ENCODE measurements at places on chromosomes 1 and 21.

DNA sequence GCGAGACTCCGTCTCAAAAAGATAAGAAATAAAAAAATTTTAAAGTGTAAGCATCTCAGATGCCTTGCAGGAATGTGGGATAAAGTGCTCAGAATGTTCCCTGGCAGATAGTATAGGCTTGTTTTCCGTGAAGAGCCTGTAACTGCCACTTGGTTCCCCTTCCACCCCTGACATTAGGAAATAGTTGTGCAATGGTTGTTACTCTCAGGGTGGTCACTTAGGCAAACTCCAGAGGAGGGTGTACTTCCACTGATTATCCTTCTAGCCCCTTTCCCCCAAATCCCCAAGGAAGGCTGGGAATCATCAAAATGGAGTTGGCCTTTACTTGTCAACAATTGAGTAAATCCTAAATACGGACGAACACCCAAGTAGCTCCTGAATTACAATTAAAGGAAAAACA, 10.4 kb downstream of the RPL11 start:
- DNase-seq = no peak

DNA sequence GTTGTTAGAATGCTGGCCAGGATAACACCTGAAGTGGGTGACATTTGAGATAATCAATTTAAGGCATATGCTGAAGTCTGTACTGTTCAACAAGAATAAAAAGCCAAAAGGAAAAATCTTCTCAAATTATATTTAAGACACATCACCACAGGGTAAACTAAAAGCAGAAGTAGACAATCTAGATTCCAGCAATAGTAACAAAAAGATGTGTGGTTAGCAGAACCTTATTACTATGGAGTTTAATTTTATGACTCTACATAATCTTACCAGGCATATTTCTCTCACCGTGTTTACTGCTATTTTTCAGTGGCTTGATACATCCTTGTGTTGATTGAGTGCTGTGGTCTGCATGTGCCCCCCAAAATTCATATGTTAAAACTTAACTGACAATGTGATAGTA, 300.4 kb upstream of the ZP4 start:
- no peak for DNase-seq

DNA sequence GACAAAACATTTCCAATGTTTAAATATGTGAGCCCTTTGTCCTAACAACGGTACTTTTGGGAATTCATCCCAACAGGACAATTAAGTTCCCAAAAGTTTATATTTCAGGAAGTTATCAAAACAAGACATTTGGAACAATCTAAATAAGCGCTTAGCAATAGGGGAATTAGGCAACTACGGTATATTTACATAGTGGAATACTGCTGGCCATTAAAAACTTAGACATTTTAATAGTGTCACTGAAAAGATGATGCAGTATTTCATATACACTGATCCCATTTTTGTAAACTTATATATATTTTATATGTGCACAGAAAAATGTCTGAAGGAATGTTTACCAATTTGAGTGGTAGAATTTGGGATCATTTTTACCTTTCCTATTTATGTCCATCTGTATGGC, 20.8 kb downstream of the UBR4 start:
- DNase-seq = no peak

- no peak for DNase-seq
These were observed 598.6 kb downstream of the AJAP1 start for GRCh38 chr1:5253036-5253435.

DNA sequence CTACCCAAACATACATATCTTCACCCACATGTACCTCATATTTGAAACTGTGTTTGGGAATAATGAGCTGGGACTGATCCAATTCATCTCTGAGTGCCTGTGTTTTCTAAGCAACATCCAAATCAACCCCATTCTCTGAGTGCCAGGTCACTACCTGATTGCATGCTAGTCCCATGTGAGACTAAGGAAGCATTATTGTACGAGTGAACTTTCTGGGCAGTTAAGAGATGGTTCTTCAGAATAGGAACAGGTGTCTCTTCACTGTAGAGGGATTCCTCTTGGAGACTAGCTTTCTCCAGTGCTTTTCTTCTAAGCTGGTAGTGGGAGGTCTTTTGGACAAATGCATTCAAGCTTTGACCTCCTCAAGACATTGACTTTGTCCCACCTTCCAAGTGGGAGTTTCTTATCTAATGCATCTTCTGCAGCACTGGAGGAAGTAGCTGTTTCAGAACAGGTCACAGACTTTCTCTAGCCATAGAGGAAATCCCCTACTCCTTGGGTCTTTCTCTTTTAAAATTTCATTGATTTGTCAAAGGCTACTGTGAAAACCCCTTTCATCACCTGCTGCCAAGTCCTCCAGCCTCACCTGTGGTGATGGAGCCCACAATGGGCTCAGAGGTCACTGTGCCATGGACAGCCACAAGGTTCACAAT, 172.0 kb upstream of the KIAA0040 start:
- DNase-seq = no peak

- no peak for DNase-seq
These were observed 61.9 kb downstream of the TBCE start for GRCh38 chr1:235429143-235429542.

DNA sequence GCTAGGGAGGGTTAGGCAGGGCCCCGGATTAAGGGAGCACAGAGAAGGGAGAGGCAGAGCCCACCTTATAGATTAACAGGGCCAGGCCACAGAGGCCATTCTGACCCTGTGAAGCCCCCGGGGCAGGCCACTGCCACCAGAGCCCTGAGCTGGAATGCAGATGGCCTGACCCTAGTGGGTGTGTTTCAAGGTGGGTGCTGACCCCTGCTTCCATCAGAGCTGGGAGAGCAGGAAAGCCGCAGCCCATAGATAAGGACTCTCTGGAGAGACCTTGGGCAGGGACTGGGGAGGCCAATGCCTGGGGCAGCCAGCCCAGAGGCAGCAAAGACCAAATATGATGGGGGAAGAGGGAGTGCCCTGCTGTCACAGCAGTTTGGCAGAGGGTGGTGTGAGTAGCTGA, 35.9 kb downstream of the NCMAP start:
- no peak for DNase-seq

DNA sequence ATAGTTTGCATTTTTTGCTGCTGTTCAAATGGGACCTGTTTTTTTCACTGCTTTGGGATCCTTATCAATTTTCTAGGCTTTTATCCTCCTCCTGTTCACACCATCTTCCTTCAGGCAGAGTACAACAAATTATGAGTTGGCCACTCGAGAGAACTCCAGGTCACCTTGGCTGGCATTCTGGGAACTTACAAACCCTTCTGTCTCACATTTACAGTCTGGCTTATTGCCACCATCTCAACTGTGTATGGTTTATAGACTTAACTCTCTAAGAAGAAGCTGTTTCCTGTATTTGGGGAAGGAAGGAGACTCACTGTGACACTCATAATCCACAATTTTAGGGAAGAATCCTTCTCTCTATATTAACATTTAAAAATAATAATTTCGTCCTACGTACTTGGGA, 5.4 kb upstream of the ZNF691 start:
- no peak for DNase-seq

DNA sequence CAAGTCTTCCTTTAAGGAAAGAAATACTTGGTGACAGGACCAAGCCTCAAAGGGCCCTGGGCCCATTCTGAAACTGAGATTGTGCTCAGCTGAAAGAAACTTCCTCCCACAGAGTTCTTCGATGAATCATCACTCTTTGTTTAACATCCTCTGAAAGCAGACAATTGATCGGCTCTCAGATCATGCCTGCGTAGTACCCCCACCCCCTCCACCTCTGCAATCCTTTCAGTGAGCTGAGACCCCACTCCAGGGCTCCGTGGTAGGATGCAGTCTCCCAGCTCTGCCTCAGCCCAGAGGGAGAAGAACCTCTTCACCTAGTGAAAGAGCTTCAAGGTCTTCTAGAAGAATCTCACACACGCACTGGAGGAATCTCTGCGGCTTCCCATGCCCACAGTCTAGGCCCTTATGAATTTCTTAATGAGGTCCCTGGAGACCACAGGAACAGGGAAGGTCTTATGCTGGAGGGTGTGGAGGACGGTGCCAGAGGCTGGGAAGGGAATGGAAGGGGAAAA, 104.9 kb upstream of the SOD1 start:
- DNase-seq = no peak

DNA sequence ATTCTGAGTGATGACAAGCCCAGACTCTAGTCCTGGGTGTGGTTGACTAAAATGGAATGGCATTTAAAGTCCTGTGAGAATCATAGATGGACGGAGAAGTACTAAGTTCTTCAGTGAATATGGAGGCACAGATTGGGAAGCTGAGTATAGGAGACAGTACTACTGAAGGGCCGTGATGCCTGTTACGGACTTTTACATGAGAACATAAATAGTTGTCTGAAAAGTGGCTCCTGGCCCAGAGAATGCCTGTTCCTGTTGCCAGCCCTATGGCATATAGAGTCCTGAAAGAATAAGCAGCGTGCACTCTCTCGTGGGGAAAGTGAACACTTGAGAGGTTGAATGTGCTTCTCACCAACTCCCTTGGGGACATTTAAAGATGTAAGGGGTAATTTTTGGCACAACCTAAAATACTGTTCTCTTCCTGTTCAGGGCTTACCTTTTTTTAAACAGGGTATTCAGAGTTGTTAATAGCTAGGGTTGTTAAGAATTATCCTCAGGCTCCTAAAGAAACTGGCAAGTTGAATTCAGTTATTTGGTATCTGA, 20.4 kb downstream of the CCT8 start:
- no peak for DNase-seq

DNA sequence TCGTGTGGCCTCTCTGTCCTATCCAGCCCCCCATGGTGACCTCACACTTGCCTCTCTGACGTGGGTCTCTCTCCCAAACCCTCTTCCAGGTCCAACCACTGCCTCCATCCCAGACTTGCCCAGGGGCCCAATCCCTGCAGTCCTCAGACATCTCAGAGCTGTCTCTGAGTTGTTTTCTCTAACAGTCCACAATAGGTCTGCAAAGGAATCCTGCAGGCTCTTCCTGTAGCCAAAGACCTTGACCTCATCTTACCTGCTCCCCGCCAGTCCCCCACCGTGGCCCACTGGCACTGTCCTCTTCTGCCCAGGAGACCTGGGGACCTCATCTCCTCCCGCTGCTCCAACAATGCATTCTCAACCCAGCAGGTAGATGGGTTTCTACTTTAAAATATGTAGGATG, 10.0 kb downstream of the RNF187 start:
- DNase-seq = no peak

GRCh38 chr1:207673399-207673798, 28.5 kb downstream of the CR1L start:
- no peak for DNase-seq

DNA sequence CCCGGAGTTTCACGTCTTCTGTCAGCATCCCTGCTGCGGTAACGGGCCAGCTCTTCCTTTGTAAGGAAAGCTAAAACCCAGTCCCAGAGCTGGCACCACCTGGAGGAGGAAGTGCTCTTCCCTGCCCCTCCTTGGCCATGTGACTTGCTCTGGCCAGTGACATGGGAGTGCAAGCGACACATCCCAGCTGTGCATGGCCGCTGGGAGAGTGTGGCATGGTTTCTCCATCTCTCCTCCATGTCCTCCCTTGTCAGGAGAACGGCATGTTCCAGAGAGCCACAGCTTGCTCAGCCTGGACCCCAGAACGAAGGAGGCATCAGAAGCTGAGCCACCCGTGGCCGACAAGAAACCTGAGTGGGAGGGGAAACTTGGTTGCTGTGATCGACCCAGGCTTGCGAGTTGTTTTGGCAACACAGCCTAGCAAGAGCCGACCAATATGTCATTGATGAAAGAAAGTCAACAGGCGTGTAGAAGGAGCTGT, 2.7 kb upstream of the PRXL2B start:
- no peak for DNase-seq

GRCh38 chr1:9787702-9788101, 36.1 kb downstream of the CLSTN1 start:
- no peak for DNase-seq

DNA sequence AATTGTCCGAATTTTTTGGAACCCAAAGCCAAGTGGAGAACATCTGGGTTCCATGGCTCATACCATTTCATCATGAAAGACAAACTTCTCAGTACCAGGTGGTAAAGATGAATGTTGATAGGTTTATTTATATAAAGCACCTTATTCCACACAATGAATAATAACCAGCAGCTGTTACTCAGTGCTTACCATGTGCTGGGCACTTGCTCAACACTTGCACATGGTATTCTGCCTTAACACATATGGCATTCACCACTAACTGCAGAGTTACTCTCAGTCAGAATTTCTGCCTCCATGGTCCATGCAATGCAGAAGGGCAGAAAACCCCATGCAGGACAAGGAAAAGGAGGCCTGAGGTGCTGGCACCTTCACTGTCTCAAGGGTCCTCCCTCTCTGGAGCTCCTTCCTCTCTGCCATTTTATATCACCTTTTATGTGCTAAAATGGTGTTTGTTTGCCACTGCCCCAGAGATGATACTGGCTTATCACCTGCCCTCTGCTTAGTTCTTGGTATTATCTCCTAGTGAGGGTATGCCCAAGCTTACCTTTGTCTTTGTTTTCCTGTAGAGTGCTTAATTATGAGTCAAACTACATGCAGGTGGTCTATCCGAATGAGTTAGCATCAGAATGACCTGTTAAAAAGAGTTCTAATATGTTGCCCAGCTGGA, 76.7 kb upstream of the ZNF326 start:
- DNase-seq = no peak

- DNase-seq = no peak
These were observed 117.4 kb downstream of the NGF start for GRCh38 chr1:115220340-115221270.

DNA sequence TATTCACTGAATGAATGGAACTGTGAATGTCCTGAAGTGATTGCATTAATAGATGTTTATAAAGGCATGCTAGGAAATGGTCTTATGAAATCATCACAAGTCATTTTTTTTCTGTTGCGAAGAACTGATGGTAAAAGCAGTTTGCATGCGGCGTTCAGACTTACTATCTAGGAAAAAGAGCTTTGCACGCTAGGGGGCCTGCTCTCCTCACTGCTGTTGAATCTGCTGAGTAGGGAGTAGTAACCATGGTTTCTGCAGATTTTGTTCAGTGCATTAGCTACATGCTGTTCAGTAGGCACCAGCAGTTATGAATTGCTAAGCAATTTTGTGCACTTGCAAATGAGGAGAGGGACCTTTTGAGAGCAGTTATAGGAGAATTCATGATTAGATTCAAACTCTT, 57.9 kb downstream of the CENPF start:
- DNase-seq = no peak

DNA sequence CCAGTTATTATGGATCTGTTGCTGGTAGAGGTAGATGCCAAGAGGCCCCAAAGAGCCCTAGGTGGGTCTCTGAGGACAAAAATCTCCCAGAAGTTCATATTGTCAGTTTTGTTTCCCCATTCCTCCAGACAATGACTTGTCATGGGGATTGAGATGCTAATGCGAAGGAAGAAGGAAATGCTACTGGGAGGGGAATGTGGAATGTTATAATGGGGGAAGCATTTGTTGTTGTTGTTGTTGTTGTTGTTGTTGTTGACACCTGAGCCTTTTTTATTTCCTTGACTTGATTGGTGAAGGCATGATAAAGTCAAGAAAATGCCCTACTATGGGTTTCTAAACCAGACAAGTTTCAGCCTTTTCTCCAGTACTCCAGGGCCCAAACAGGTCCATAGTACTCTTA, 108.9 kb downstream of the BEND5 start:
- no peak for DNase-seq

GRCh38 chr1:116763116-116763786, 9.0 kb downstream of the CD2 start:
- no peak for DNase-seq

Measured in SW 1271 (cell line).